ENCODE measurements at places on chromosomes 3 and 15.

DNA sequence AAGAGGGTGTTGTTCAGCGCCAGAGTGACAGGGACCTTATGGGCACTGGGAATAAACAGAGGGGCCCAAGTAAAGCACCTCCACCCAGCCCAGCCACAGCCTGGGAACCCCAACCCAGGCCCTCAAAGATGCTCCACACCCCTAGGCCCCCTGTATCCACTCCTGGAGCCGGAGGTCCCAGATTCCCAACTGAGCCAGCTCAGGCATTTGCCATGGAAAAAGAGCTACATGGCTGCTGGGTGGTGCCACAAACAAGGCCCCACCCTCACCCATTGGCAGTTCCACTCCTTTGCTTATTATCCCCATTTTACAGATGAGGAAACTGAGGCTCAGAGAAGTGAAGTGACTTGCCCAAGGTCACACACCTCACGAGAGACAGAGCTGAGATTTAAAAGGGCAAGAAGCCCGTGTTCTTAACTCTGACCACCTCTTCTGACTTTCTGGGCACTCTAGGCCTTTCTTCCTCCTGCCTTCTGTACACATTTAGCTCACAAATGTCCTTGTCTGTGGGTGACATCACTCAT lies 16.9 kb downstream of the ANPEP start:
- no peak for DNase-seq

DNA sequence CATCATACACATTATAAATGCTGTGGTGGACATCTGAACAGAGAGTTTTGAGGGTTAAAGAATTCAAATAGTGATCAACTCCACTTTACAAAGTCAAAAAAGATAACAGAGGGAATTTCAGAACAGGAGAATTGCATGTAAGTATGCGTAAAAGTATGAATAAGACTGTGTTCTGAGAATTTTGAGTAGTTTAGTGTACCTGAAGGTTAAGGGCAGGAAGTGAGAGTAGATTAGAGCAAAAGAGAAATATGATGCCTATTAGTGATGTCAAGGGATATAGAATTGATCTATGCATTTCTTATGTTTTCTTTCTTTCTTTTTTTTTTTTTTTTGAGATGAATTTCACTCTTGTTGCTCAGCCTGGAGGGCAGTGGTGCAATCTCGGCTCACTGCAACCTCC lies 53.1 kb downstream of the TP63 start:
- DNase-seq, result no peak

DNA sequence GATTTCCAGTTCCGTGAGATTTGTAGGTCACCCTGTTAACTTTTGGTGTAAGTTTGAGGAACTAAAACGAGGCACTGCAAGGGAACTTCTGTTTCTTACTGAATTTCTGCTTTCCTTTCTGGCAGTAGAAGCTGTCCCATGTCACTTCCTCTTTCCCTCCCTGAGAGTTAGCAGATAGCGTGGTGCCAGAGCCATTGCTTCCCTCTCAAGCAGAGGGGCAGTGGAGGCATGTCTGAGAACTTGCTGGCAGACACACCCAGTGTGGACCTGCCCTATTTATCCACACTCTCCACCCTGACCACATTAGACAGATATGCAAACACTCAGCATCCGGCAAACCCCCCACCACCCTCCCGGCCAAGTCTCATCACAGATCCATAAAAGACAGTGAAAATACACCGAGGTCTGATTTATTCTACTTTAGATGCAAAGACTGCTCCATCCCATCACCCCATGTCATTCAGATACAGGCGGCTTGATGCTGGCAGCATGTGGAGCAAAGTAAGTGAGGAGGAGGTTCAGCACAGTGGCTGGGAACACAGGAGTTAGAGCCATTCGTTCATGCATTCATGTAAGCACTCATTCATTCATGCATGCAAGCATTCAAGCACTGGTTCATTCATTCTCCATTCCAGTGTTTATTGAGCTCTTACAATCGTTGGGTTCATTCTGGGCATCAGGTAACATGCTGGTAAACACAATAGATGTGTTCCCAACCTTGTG lies 324.7 kb downstream of the SHQ1 start:
- DNase-seq, result no peak

DNA sequence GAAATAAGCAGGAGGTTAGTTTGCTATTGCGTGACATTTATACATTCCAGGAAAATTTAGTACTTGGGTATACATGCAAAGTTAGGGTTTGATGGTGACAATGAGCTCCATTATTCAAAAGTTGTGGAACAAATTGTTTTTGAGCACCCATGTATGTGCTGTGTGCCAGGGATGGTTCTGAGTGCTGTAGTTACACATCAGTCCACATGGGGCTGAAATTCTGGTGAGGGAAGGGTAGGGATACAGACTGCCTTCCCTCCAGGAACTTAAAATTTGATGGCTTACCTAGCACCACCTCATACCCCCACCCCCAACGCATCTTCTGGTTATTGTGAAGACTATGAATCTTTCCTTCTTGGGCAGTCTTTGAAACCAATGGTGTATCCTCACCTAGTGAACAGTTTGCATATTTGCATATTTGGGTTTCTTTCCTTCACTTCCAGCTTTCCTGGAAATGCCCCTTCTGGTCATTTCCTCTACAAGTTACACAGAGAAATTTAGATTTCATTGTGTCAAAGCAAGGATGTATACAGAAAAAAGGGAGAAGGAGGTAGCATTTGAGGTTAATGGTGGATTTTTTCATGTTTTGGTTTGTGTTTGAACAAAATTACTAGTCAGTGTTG lies 222.0 kb upstream of the IL12A start:
- no peak for DNase-seq

GRCh38 chr3:50660386-50660785 lies 14.3 kb upstream of the DOCK3 start:
- no peak for DNase-seq

DNA sequence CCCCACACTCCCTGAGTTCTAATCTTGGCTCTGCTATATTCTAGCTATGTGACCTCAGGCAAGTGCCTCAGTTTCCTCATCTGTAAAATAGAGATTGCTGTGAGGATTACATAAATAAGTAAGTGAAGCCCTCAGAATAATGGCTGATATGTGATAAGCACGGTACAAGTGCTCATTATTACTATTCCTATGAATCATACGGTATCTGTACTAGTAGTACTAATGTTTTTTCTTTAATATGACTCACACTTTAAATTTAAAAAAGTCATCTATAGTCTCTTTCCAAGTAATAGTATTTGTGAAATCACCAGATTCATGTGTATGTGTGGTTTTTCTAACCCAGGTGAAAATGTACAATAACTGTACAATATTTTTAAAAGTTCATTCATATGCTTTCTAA lies 58.7 kb downstream of the CLDN11 start:
- no peak for DNase-seq

GRCh38 chr3:105353485-105354161 lies 13.1 kb upstream of the ALCAM start:
- no peak for DNase-seq

DNA sequence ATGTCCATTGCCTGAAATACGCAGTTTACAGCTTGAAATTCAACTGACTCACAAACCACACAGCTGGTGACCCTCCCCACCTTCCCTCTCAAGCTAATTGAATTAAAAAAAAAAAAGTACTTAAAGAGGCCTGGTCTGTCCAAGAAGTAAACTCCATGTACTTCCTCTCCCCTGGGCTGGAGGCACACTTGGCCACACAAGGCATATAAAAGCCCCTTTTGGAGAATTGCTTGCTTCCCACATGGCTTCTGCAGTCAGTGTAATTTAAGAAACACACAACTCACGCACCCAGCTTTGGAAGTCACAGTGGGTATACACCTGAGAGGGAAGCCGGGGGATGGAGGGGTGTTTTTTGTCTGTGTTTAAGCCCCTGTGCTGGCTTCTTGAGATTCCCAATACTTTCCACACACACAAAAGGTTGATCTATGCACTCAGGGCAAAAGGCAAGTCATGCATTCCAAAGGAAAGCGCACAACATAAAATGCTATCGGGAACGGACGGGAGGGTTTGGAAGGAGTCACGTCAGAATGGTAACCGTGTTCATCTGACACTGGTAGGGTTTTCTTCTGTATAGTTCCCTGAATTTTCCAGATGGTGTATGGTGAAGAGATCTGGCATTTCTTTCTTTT lies 106.6 kb upstream of the ALDH1A3 start:
- DNase-seq, result no peak

DNA sequence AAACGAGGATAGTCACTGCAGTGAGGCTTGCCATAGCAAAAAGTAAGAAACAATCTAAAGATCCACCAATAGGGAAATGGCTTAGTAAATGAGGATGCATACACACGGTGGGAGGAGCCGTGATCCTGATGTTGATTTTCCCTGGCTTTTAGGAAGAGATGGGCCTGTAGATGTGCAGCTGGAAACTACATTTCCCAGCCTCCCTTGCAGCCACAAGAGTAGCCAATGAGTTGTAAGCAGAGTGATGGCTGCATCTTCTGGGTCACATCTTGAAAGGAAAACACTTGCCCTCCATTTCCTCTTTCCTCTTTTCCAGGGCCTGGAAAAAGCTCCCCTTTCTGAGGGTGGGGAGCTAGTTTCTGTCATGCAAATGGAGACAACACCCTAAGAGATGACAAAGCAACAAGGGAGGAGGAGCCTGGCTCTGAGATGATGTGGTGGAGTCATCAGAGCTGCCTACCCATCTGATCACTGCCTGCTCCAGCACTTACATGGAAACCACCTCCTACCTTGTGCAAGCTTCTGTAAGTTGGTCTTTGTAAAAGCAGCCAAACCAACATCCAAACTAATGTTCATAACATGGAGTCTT lies 139.1 kb downstream of the TLE3 start:
- no peak for DNase-seq

DNA sequence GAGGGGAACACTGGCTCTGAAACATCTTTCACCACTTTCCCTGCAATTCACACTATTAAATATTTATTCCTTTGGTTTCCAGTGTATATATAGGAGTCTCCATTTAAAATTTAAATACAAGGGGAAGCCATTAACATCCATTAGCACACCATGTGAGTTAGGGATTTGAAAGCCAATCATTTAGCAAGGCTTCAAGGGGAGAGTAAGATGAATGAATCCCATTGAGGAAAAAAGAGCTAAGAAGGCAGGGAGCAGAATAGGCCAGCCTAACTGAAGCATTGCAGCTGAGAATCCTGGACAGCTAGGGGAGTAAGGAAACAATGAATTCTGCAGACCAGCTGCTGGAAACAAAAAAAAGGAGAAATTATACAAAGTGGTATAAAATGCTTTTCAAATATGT lies 426.1 kb downstream of the IL5RA start:
- no peak for DNase-seq

DNA sequence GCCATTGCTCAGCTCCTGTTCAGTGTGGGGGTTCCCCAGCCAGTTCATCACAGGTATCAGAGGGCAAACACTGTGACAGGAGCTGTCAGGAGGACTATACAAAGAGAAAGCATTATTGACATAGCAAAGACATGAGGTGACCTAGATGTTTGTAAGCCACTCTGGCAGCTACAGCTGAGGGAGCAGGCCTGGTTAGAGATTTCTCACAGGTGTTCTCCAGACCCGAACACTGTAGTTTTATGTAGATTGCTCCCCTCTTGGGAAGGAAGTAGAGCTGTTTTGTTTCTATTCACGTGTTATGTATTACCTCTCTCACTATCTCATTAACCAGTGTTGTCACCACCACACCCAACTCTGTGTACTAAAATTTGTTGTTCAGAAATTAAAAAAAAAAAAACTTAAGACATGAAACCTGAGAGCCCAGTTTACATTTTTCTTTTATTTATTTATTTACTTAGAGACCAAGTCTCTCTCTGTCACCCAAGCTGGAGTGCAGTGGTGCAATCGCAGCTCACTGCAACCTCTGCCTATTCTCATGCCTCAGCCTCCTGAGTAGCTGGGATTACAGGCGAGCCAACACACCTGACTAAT lies 123.7 kb downstream of the RBPMS2 start:
- DNase-seq, result peak; percentile 21

DNA sequence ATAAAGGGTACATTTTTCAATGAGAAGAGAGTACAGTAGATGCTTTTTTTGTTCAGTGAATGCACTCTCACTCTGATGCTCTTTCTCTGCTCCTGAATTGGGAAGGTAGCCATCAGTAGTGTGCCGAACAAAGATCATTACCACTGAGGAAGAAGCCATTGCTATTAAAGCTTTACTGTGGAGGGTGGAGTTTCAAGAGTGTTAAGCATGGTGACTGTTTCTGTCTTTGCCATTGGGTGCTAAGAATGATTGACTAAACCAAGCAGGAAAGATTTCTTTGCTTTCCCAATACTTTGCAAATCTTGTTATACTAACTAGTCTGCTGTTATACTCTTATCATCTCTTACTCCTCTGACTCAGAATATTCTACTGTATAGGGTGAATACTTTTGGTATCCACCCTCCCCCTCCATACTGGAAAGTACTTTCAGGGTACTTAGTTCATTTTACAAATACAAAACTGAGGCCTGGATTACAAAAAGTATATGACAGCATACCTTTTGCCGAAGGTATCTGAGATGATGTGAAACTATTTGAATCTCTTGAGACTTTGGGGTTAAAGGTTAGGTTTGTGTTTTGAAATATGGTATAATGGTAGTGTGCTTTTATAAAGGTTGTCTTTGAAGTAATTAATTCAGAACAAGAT lies 1.7 kb downstream of the RAB11A start:
- DNase-seq, result no peak

- DNase-seq, result no peak
Measured at GRCh38 chr3:176359211-176359610, 838.1 kb downstream of the TBL1XR1 start.

- DNase-seq, result no peak
Measured at GRCh38 chr3:141643796-141644195, 94.3 kb upstream of the RNF7 start.

DNA sequence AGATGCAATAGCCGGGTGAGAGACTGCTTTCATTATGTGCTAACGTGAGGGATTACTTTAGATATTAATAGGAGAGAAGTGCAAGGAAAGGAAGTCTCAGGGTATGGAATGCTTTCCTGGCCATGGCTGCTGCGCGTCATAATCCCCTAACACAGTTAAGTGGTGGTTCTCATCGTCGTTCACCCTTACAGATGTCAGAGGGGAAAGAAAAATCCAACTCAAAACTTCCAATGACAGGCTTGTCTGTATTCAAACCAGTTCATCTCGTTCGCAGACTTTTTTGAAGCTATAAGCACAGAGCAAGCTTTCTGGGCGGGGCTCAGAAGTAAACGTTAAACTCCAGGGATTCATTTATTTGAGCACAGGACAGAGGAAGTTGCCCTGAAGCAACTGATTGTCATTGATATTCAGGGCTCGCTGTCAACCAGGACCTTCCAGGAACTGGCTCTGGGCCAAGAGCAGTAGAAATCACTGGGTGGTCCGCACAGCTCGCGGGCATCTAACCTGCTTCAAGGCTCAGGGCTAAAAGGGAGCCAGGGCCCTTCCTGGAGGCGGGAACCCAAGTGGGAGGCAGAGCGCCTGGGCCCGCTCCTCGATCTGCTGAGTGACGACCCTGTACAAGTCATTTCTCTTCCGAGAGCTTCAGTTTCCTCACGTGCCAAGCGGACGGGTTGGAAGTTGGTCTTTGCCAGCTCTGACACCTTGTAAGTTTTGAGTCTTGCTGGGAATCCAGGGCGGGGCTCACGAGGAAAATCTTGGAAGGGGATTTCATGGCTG lies 1.1 kb upstream of the LPP start:
- DNase-seq, result no peak

Data from activated T-cell treated with anti-CD3 and anti-CD28 coated beads for 4 hours (primary cell).